ENCODE measurements at places on chromosomes 2 and 18.

DNA sequence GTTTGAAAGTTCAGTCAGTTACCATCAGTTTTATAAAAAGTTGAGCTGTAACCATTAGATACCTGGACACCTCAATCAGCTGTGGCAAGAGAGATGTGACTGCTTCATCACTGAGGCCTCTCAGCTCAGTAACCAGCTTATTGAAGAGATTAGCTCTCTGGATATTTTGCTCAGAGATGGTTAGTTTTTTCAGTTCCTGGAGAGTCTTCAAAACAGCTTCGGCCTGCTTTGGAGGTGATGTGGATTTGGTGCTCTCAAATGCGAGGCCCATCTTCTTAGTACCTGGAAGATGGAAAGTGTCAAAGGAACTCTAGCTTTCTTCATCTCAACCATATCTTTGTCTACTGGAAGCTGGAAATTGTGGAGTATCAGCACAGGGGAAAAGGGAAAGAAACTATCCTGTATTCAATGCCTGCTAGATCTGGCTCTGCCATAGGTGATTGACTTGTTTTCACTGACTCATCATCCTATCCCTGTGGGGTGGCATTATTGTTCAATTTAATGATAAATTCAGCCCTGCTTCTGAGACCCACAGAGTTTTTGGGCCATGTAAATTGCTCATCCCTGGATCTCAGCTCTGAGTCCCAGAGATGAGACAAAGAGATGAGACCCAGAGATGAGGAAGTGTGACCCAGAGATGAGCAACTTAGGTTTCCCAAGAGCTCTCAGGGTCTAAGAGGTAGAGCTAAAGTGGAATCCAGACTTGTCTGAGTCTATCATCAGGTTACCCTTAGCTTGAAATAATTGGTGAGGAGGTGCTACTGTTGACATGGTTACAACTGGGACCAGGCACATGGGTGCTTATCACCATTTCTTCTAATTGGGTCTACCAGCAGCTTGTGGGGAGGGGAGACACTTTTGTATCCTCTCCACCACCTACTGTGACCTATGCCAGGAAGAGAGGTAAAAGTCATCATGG is 10.4 kb downstream of the APOB start:
- no peak for DNase-seq

DNA sequence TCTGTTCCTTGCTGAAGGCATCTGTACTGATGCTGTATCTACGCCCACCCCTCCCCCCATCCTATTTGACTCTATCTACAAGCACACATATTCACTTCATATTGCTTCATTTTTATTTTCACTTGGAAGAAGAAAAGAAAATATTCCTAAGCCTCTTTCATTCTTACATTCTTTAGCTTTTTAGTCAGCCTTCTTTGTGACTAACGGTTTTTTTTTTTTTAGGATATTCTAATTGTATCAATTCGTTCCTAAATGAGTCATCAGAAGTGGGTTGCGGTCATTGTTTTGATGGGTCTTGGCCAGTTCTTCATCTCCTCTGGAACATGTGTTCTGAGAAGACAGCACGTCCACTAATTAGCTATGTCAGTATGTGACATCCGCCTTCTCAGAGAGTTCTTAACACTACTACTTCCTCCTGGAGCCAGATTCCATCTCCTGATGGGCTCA is 88.7 kb downstream of the MYO1B start:
- no peak for DNase-seq

DNA sequence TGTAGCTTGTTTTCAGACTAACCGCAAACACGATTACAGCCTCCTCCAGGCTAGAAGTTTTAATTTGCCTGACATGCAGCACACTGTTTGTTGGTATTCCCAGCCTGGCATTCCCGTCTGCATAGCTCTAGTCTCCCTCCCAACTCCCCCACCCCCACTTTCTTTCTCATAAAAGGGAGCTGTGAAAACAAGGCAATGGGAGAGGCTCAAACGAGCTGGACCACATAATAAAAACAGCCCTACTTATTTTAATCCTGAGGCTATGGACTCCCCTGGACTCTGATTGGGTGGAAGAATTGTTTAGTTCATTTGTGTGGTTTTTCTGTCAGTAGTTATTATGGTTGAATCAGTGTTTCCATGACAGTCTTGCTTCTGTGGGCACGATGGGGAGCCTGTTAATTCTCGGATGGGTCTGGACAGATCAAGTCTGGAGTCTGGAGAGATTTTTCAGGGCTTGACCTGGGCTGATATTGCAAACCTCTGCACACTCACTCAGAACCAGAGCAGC is 1.2 kb downstream of the STON1 start:
- DNase-seq, result peak; percentile 75

DNA sequence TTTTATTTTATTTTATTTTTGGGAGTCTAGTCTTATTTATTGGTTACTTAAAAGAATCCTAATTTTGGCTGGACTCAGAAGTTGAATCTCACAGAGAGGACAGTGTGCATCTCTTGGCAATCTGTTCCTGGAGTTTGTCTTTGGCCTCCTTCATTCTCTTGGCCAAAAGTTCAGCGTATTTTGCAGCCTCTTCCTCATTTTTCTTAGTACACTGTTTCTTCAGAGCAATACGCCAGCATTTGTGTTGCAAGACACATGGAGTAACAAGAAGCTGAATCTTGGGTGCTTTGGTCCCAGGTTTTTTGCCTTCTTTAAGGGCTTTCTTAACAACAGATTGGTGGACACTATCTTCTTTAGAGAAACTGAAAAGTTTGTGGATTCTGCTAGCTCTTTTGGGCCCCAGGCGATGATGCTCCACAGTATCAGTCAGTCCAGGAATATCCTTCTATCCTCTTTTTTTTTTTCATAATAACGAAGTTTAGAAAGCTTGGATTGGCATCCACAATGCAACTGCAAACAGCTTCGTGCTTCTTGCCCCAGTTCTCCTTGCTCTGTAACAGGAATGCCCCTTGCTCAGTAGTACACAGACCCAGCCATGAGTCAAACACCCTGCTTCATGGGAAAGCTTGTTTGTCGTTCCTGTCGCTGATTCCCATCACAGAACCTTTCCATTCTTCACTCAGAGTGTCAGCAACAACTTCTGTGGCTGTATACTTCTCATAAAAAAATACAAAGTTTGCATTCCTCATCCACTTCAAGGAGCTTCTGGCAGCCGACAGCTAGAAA is 34.8 kb upstream of the RFX8 start:
- no peak for DNase-seq

DNA sequence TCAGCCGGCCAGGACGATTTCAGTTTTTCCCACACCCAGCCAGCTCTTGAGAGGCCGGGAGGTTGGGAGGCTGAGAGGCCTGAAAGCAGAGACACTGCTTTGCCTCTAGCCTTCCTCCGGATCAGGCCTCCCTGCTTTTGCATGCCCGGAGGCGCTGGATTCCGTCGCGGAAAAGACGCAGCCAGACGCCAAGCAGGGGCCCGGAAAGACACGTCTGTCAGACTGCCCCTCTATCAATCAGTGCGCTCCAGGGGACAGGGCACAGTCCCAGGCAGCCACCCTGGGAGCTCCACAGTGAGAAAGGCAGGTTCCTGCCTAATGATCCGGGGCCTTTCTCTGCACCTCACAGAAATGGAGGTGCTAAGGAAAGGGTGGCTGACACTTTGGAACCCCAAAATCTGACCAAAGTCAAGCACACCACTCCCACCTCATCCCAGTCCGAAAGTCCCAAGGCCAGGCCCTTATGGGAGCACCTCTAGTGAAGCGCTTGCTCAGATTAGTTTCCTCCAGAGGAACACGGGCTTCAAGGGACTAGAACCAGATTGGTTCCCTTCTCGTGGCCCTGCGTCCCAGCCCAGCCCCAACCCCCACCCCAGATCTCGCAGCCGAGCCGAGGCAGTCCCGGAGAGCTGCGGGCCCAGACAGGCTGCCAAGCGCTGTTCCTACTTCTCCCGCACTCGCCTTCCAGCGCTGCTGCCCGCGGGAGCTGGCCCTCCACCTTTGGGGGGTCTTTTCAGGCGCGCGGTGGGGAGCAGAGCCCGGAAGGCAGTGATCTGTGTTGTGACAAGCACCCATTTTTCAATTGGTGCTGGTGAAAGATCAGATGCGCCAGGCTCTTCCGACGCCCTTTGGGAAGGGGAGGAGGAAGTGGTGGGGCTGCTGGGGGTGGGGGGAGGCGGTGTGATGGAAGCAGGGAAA is 5.0 kb downstream of the DLX1 start:
- no peak for DNase-seq

- no peak for DNase-seq
These were observed 138.5 kb downstream of the RBMS1 start for GRCh38 chr2:160355080-160355479.

DNA sequence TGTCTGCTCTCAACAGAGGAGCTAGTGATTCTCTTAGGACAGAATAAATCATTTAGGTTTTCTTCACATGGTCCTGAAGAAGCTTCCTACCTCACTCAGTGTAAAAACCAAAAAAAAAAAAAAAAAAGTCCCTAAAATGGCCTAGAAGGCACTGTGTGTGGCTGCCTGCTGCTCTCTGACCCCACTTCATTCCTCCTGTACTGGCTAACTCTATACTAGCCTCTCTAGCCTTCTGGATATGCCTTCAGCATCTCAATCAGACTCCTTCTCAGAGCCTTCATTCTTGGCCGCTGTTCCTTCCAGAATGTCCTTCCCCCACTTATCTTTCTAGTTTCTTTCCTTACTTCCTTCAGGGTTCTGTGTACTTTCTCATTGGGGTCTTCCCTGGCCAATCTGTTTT is 82.1 kb downstream of the CERS6 start:
- DNase-seq, result no peak
